MG63 (cell line): ENCODE measurements at places on chromosomes 5 and 9. TPM values are rescaled to one million over a fixed set of nuclear protein-coding genes. Genes with fewer than 3 reads are reported as not detected.
A peak's percentile ranks its signal among the peaks of the same experiment; 100 is the strongest.

The ERBIN gene
- total RNA-seq: 23.5 and 28.4 TPM in 2 replicates

DNA sequence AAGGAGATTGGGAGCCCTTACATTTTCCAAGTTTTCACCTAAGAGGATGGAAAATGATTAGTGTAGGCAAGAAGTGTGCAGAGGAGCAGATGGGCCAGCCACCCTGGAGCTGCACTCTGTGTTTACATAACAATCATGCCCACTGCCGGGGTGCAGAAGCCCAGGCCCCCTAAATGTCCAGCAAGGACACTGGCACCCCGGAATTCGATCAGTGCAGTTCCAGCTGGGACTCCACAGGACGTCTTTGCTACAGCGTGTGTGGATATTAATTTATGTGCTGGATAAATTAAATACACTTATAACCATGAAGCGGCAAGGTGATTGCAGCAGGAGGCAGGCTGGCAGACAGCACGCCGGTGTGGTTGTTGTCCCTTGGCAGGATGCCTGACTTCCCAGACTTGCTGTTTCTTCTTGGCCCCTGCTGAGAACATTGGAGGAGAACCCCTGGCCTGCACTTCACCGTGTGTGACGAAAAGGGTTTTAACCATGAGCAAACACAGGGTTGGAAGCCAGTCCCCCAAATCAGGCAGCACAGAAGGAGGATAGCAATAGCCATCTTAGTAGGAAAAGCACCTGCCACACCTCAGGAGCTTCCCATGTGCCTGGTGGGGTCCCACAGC is 73.7 kb downstream of the GADD45G start:
- no peak for DNase-seq

The PCDHGB4 gene
- 0.17 and 0.26 TPM in 2 replicates for total RNA-seq

GRCh38 chr5:126778675-126779403 is 1.9 kb downstream of the LMNB1 start:
- DNase-seq: no peak

The OR1N2 gene
- total RNA-seq: not detected in 2 replicates

GRCh38 chr9:36389590-36389989 is 10.5 kb downstream of the RNF38 start:
- DNase-seq: no peak

GRCh38 chr5:91033370-91033769 is 349.7 kb downstream of the ARRDC3 start:
- DNase-seq: no peak

GRCh38 chr9:112503170-112503569 is 16.5 kb downstream of the KIAA1958 start:
- DNase-seq: no peak

DNA sequence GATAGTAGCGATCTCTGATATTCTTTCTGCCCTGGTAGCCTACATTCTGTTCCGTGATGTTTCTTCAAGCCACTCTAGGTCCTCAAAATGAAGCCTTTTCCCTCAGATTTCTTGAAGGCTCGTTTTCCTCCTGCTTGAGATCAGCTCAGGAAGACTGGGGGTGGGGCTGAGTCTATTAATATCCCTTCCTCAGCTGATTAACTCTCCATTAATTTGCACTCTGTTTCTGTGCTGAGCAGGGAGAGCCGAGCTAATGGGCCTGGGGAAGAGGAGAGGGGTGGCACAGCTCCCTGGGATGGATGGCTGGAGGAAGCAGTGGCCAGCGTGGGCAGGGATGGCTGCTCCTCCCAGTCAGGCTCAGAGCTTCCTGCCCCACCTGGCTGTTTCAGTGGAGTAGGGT is 93.3 kb downstream of the PPARGC1B start:
- no peak for DNase-seq

- no peak for DNase-seq
These were observed 126.2 kb upstream of the PLCXD3 start for GRCh38 chr5:41636605-41637004.

GRCh38 chr9:26033336-26033735 is 355.1 kb upstream of the TUSC1 start:
- DNase-seq: no peak

- DNase-seq: no peak
These were observed 12.3 kb downstream of the PDLIM4 start for GRCh38 chr5:132269635-132270334.

The TMEM252 gene
- total RNA-seq: not detected in 2 replicates

GRCh38 chr5:31854181-31855133 is 215.5 kb downstream of the PDZD2 start:
- DNase-seq: peak; percentile 56

DNA sequence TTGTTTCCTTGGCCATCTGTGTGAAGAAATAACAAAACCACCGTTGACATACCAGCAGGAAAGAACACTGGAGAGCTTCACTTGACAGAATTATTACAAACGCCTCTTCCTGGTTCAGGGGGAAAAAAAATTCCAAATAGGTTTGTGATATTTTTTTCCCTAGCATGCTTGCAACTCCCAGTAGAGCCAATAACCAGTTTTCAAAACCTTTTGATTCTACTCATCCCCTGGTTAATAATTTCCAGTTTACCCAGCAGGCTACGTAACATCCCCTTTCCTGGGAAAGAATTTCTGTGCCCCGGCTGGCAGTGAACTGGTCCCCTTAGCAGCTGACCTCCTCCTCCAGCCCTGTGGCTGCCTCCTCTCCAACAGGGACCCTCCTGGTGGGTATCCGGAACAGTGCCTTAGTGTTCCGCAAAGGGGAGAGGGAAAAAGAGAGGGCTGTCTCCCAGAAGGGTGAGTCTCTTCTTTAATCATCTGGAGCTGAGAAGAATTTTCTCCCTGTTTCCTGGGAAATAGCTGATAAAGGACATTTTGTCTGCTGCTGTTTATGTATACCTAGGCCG is 72.8 kb upstream of the BOD1 start:
- no peak for DNase-seq

DNA sequence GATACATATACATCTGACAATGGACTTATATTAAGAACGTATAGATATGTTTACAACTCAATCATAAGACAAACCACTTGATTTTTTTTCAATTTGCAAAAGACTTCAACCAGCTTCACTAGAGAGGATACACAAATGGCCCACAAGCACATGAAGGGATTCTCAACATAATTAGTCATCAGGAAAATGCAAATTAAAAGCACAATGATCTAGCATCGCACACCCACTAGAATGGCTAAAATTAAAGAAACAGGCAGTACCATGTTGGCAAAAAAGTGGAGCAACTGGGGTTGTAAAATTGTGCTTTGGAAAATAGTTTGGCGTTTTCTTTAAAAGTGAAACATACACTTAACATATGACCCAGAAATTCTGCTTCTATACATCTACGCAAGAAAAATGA is 80.0 kb upstream of the TRIO start:
- no peak for DNase-seq

The RANBP3L gene
- not detected in 2 replicates for total RNA-seq

DNA sequence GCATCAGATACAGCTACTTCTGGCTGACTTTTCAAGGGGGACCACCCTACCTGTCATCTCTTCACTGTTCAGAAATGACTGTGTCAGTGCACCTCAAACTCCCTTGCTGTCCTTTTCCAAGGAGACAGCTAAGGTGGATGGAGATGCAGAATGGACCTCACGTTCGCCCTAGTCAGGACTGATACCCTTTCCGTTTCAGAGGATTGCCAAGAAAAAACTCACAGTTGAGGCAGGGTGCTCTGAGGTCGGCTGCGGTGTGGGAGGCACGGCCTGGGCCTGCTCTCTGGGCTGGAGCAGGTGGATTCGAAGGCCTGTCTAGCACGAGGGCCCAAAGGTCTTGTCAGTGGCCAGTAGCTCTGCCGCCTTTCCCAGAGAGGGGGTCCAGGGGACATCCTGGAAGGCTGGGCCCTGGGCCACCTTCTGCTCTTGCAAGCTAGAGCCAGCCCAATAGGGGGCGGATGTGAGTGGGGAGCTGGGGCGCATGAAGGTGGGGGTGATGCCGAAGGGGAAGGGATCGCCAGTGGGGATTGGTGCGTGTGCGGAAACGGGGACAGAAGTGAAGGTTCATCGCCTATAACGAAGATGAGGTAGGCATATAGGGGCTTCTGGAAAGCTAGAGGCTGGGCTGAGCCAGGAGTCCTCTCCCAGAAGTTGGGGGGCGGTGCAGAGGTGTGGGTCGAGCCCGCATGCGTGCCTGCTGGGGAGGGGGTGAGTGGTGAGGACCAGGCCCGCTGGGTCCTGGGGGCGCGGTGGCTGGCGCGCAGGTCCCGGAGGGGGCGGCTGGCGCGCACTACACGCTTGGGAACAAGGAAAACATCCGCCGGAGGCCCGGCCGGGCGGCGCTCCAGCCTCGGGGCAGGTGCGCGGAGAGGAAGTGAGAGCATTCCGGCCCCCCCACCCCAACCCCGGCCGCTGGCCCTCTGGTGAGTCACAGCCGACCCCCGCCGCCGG is 2.5 kb upstream of the MSMP start:
- no peak for DNase-seq

- DNase-seq: no peak
These were observed 24.9 kb downstream of the LPCAT1 start for GRCh38 chr5:1498623-1499416.

The PCDHB6 gene
- 0.10 TPM in 1 of 2 replicates, not detected in the other for total RNA-seq

DNA sequence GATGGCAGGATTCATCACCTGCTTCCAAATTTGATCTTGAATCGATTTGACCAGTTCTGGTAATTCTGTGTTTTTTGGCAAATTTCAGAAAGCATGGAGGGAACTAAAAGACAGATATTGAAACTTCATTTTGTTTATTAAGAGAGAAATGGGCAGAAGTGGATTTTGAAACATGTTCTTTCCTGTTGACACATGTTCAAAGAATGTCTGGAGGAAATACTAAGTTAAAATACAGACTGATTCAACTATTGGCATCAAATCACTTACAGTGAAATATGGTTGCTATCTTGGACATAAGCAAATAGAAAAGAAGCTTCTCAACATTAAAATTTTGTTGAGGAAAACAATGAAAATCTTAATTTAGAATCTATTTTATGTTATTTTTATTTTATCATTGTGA is 19.3 kb upstream of the GZMK start:
- no peak for DNase-seq

The CHSY3 gene
- not detected in 2 replicates for total RNA-seq

GRCh38 chr9:134497283-134497860 is 144.2 kb upstream of the COL5A1 start:
- DNase-seq: peak; percentile 39

- no peak for DNase-seq
These were observed 15.7 kb upstream of the CEP120 start for GRCh38 chr5:123438902-123439301.

- DNase-seq: no peak
These were observed 42.9 kb upstream of the GALNT10 start for GRCh38 chr5:154147666-154148065.

GRCh38 chr5:157598350-157598936 is 22.9 kb upstream of the ADAM19 start:
- no peak for DNase-seq

GRCh38 chr5:32551865-32552264 is 33.5 kb upstream of the SUB1 start:
- DNase-seq: no peak

DNA sequence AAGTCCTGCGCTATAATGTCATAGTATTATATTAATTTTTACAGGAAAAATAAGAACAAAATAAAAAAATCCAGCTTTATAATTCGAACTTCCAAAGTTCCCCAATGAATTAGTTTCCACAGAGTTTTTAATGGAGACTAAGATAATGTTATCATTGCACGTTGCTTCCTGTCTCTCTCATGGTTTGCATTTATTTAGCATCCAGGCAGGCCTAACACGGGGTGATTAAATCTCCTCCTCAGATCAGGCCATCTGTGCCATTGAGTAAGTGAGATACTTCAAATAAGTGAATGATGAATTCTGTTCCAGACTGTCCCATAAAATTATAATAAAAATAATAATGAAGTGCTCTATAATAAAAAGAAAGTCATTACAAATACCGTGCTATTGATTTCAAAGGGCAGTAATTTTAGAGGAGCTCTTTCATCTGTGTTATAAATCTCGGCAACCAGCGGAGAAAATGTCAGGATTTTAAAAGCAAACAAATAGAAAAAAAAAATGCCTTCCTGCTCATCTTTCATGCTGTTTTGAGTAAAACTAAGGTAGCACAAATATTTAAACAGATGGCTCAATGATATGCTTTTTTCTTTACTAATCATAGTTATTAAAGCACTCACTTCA is 570.6 kb upstream of the ZNF608 start:
- DNase-seq: no peak

- DNase-seq: no peak
These were observed 183.0 kb downstream of the GLIS3 start for GRCh38 chr9:4116723-4117460.

The PLPPR1 gene
- not detected in 2 replicates for total RNA-seq

The FAM151B gene
- total RNA-seq: 2.6 and 15.3 TPM in 2 replicates

- no peak for DNase-seq
These were observed 101.8 kb downstream of the TTLL11 start for GRCh38 chr9:121991307-121991661.

DNA sequence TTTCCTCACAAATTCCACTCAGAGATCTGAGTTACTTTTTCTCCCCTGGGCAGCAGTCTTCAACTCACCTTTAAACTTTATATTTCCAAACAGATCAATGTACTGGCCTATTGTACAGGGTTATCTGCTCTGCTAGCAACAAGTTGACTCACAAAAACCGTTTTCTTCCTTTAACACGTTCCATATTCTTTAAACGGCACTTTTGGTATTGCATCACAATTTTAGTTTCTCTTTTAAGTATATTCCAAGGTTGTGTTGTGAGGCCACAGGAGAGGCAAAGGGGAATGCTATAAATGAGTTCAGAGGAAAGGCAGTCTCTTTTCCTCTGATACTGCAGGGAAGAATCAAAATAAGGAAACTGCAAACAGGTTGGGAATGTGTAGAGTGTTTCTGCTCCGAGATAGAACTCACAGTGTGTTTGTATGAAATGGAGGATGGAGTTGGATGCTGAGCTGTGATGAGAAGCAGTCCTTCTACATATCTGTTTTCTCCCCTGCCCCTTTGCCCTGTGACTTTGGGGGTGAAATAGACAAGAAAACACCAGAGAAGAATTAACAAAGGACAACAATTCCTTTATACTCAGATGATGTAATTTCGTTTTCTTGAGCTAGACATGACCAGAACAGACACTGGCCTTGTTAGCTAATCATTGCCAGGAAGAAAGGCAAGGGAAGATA is 9.9 kb upstream of the ALDOB start:
- DNase-seq: no peak
